ENCODE measurements at places on chromosomes 7 and 10. TPM values are rescaled to one million over a fixed set of nuclear protein-coding genes. Genes with fewer than 3 reads are reported as not detected.
A peak's percentile ranks its signal among the peaks of the same experiment; 100 is the strongest.

GRCh38 chr10:78756604-78757343 lies 312.0 kb upstream of the ZMIZ1 start:
- DNase-seq: peak; percentile 50

DNA sequence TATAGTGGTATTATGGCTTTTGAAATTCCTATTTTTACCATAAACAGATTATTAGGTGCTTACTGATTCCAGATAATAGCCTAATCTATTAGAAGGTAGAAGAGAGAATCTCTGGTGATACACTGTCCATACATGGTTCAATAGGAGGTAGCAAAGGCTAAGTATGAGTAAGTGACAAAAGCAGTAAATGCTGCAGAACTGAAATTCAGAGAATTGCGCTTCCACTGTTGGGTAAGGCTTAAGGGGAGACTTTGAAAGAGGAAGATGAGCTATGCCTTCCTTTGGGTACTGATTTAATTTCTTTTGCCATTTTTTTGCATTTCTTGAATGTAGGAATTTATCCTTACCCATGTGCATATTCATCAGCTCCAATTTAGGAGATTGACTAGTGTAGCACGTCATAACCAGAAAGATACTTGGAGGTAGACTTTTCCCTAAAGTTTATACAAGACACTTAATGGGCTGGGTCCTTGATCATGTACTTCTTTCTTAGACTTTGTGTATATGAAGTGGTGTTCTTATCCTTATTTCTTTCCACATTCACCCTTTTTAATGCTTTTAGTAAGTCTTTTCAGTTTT lies 15.3 kb downstream of the MKLN1 start:
- DNase-seq: no peak

GRCh38 chr10:66748217-66748616 lies 177.6 kb upstream of the LRRTM3 start:
- DNase-seq: no peak

DNA sequence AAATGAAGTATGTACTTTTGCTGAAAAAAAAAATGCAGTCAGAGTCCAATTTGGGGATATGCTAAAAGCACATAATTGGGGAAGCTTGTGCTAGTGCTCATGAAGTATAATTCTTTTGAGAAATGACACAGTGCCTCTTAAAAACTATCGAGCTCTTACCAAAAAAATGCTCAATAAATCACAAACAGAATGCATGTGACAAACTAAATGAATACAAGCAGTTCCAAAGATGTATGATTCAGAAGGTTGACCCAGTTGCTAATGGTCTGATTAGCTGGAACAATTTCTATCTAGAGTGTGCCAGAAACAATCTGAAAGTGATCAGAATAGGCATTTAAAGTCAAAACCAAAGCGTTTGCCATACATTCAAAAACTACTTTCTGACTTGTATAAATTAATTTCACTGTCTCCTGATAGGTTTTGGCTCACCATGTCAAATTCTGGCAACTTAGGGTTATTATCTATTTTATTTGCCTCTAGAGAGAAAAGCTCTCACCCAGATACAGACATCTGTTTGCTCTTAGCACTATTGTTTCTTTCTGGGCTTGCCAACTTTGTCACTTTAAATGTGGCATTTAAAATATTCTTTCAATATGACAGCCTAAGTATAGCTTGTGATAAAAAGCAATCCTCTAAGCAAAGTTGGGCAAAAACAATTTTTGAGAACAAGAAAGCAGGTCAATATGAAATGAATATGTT lies 114.7 kb upstream of the AHR start:
- DNase-seq: no peak

GRCh38 chr10:53899463-53900160 lies 901.4 kb downstream of the PCDH15 start:
- DNase-seq: no peak

GRCh38 chr7:85750454-85750949 lies 563.6 kb upstream of the SEMA3D start:
- peak; percentile 28 for DNase-seq

DNA sequence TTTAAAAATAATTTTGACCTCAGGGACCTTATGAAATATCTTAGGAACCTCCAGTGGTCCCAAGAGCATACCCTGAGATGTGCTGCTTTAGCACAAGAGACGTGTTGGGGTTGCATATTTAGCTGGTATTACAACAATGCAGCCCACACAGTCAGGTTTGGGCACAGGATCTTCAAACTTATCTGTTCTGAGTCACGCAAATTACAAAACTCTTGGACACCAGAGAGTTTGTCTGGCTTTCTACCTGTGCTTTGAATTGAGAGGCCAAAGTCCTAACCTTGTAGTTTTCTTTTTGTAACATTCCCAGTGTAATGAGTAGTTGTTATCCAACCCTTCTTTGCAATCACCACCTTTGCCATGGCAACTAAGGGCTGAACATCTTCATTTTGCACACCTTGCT lies 163.5 kb upstream of the PCLO start:
- DNase-seq: no peak

DNA sequence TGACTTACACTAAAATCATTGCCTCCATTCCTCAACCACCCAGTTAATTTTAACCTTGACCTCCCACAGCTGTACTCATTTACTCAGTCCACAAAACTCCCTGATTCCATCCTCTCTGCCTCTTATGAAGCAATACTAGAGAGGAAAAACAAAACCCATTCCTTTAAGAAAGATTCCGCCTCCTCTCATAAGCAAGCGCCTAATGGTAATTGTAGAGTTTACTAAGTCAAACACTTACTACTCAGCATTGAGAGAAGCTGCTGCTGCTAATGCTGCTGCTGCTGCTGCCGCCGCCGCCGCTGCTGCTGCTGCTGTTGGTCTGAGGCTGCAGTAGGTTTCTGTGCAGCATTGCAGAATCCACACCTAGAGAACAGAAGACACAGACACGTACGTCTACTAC lies 2.1 kb upstream of the ADD3 start:
- DNase-seq: peak; percentile 22

DNA sequence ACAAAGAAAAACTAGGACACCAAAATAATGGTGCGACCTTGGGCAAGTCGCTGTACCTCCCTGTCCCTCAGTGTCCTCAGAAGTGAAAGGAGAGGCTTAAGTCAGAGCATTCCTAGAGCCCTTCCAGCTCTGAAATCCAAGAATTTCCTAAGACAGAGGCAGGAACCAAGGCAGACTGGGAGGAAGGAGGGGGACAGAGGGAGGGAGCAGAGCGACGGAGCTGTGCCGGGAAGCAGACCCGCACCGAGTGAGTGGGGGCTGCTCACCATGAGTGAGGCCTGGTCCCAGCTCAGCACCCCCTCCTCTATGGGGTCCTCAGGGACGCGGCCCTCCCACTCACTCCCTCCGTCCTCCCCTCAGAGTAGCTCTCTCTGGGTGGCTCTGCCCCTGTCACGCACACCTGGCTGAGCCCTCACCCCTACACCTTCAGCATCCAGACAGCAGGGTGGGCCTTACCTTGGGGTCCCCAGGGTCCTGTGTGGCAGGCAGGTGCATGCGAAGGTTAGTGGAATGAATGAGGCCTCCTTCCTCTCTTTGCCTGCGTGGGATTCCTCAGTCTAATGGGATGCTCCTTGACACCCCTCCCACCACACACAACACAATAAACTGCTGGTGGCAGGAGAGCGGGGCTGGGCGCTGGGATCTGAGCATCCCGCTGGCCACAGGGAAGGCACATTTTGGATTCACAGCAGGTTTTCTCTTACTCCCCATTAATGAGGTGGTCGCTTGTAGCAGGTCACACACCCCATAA lies 4.6 kb upstream of the SMARCD3 start:
- no peak for DNase-seq

GRCh38 chr7:127034186-127034806 lies 218.4 kb downstream of the GRM8 start:
- no peak for DNase-seq

DNA sequence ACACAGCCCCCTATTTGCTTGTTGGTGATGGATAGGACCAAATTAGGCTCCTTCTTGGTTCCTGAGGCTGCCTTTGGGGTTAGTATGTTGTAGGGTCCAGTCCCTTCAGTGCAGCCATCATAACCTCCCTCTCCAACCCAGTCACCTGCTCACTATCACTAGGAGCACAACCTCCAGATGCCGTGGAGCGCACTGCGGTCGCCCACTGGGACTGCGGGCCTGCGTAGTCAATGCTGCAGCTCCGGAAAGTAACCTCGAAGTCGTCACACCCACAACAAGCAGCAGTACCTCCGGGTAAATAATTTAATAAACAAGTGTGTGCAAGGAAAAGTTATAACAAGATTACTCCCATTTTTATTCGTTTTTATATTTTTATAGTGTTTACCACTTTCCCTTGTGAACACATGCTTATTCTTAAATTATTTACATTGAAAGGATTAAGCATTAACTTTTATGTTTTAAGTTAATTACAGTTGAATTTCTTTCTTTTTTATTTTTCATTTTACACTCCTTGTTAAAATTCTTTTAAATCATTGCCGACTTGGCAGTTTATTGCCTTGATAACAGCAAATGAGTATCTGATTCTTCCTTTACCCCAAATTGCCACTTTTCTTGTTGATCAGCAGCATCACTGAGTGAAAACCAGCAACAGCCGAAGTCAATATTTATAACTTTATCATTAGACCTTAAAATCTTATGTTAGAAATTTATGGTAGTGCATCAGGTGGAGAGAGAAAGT lies 399.5 kb upstream of the LRGUK start:
- no peak for DNase-seq

- DNase-seq: no peak
Measured at GRCh38 chr7:104625956-104626355, 297.6 kb downstream of the LHFPL3 start.

GRCh38 chr10:63767138-63767801 lies 246.1 kb downstream of the REEP3 start:
- DNase-seq: no peak

DNA sequence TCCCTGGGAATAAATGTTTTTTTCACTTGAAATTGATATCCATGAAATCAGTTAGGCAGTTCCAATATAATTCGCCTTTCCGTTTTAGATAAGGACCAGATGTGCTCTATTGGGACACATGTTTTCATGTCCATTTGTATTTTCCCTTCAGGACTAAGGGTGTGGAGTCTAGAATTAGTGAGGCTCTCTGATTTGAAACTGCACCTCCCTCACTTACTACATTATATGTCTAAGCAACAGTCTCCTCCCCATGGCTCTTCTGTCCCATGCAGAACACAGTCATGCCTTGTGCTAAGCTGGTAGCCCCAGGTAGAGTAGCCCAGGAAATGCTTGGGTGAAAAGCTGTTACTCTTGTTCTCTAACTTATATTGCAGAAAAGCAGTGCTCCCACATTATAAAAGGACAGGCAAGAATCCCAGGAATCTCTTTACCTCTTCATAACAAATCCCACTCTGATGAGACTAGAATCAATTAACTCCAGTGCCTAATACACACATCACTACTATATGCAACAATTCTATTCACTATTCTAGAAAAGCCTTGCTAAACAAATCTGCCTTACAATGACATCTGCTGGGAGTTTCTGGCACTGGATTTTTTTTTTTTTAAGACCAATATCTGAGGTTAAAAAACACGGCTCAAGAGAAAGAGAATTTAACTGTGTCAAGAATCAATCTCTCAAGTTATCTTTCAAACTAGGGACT lies 293.9 kb downstream of the SNX13 start:
- DNase-seq: no peak

GRCh38 chr7:78052112-78052511 lies 253.5 kb downstream of the PHTF2 start:
- DNase-seq: no peak

DNA sequence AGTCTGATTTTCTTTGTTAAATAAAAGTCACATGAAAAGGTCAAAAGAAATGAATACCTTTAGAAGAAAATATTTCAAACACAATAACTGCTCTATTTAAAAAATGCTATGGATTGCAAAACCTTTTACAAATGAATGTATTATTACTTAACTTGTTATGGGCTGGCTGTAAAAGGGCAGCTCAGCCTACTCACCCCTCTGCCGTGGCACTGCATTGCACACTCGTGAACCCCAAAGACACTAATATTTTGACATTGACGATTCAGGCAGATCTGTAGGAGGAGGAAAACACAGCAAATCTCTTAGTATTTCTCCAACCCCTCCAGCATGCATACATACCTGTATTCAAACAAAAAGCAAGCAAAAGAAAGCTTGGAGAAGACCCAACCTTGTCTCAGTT lies 149.5 kb downstream of the FANK1 start:
- DNase-seq: no peak

DNA sequence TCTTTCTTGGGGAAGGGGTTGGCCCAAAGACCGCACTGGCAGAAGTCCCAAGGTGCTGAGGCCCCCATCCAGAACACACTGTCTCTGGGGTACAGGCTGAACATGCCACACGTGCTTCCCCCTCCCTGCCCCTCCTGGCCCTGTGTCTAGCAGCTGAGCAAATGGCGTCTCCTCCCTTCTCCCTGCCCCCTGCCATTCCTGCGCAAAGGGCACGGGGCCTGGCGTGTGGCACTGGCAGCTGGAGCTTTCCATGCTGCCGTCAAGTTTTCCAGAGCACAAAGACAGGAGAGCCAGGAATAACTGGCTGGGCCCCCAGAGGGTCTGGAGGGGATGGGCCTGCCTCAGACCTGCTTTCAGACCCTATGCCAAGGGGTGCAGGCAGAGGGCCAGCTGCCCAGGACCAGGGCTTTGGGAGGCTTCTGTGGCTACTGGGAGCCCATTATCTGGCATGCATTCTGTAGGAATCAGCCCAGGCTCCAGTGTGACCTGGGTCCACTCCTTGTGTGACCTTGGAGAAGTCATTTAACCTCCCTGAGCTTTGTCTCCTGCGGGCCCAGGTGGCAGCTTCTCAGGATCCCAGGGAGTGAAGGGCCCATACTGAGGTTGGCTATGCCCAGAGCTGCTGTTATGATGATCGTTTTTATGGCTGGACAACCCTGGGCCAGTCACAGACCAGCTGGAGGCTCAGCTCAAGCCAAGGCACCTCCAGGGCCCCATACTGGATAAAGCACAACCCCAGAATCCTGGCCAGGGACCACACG lies 710 bp upstream of the LDB3 start:
- no peak for DNase-seq

- DNase-seq: no peak
Measured at GRCh38 chr7:26365901-26366275, 74.2 kb downstream of the SNX10 start.

- no peak for DNase-seq
Measured at GRCh38 chr10:60757420-60757895, 20.8 kb upstream of the CDK1 start.

DNA sequence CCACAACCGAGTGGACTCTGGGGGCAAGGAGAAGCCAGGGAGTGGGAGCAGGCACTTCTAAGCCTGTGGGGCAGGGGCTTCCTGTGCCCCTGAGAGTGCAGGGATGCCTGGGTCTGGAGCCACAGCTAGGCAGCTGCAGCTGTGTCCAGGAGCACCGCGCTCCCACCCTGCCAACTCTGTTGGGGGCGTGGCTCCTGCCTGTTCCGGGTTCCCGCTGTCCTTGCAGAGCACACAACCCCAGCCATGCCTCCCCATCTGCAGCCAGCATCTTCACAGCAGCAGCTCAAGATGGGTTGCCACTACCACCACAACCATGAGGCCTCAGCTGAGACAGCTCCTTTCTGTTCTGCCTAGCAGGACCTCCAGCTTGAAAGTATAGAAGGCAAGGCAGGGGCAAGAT lies 8.6 kb downstream of the PAX4 start:
- no peak for DNase-seq

The CYP2C9 gene
- not detected for total RNA-seq

The INHBA gene
- not detected for total RNA-seq

The CDCA7L gene
- total RNA-seq: 102 TPM

The TMEM270 gene
- total RNA-seq: not detected

The PPP1R17 gene
- not detected for total RNA-seq

The NKX1-2 gene
- total RNA-seq: not detected

The WNT8B gene
- total RNA-seq: 0.38 TPM

The C10orf143 gene
- 4.4 TPM for total RNA-seq

The CHCHD3 gene
- total RNA-seq: 63.4 TPM

The TNKS2 gene
- 22.8 TPM for total RNA-seq

The IKZF1 gene
- total RNA-seq: 295 TPM

Measured in activated CD8-positive, alpha-beta T cell treated with anti-CD3 and anti-CD28 coated beads for 36 hours (primary cell).